G401 (cell line): ENCODE measurements at places on chromosomes 4 and X. TPM values are rescaled to one million over a fixed set of nuclear protein-coding genes. Genes with fewer than 3 reads are reported as not detected.
A peak's percentile ranks its signal among the peaks of the same experiment; 100 is the strongest.

GRCh38 chr4:53640576-53641453 is 49.5 kb upstream of the LNX1 start:
- DNase-seq, result no peak

Gene FAM184B
- total RNA-seq, result not detected in 2 replicates

DNA sequence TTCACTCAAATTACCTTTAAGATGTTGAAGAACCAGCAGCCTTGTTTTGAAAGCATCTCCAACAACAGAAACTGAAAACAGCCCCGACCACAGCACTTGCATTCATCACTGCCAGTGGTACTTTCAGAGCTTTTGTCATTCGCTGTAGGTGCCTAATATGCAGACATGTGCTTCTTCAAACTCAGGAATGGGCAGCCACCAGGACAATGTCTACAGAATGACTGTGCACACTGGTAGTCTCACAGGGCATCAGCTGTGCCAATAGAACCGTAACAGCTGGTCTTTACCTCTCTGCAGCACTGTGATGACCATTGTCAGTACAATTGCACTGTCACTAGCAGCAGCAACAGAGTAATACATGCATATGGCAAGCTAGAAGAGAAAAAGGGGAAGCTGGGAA is 1149.7 kb downstream of the STPG2 start:
- no peak for DNase-seq

Gene ASB12
- total RNA-seq, result not detected in 2 replicates

DNA sequence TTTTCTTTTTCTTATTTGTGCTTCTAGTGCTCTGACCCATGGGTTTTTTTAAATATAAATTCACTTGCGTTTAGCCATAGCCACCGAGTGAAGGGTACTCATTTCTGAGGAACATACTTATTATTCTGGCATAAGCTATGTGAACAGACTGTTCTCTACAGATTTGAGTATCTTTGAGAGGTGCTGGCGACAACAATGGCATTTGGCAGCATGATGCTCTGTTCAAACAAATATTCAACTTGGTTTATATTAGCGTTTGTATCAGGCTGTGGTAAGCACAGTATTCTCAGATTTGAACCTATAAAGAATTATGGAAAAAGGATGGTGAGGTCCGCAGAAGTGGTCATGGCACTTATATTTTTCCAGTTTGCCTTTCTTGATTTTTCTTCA is 108.7 kb upstream of the LIMCH1 start:
- peak; percentile 89 for DNase-seq

DNA sequence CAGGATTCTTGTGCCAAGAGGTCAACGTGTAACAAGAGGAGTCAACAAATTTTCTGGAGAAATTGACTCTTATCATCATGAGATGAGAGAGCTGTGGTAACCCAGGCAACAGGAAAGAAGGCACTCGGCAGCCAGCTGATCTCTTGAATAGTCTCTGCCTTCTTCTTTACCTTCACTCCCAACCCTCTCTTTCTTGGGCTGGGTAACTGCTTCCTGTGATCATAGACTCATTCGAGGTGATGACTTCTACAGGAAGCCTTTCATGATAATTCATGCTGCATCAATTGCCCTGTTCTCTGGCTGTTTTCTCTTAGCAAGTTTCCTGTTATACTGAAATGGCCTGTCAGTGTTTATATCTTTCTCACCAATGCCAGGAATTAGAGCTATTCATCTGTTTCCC is 70.8 kb upstream of the FSTL5 start:
- no peak for DNase-seq

GRCh38 chr4:677431-678293 is 3.3 kb downstream of the MYL5 start:
- DNase-seq, result no peak

GRCh38 chr4:74395633-74396032 is 30.7 kb downstream of the EREG start:
- no peak for DNase-seq

Gene CLIC2
- total RNA-seq, result 1.4 TPM in 1 of 2 replicates, not detected in the other

DNA sequence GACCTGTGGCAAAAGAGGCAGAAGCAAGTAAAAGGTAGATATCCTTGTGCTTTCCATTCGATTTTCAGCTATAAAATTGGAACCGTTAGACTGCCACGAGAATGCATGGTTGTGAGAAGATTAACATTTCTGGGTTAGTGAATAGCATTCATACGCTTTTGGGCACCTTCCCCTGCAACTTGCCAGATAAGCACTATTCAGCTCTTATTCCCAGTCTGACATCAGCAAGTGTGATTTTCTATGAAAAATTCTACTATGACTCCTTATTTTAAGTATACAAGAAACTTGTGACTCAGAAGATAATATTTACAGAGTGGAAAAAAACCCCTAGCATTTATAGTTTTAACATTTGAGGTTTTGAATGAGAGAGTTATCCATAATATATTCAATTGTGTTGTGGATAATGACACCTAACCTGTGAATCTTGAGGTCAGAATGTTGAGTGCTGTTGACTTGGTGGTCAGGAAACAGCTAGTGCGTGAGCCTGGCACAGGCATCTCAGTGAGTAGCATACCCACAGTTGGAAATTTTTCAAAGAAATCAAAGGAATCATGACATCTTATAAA is 3.9 kb downstream of the FGB start:
- DNase-seq, result no peak

DNA sequence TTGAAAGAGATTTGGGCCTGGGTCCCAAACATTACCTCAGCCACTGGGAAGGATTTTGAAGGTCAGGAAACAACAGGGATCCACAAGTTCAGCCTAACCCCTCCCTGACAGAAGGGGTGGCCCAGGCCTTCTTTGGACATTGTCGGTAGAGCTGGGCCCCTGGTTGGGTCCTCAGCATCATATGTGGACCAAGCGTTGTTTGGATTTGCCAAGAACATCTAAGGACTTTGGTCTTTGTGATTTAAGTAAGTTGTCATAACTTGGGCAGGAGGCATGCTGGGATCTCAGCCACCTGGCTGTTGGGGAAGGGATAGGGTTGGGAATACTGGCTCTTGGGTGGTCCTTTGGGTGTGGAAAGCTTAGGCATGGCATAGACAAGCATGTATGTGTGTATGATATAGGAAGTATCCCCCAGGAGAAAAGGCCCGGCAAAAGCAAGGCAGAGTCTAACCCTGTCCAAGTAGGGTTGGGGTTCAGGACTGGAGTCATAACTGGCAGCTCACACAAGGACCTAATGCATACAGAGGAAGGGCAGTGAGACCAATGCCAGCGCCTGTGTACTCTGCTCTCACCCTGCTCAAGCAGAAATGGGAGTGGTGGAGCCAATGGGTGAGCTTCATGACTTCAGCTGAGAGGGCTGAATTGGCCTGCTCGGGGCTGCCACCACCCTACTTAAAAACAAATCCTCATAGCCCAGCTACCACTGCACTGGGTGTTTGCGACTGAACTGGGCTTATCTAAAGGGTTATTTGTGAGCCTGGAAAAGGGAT is 102.8 kb downstream of the RTL5 start:
- no peak for DNase-seq

Gene PTCHD1
- not detected in 2 replicates for total RNA-seq

Gene IGSF1
- total RNA-seq, result 0.14 and 0.49 TPM in 2 replicates

GRCh38 chr4:25839233-25839632 is 23.6 kb downstream of the SEL1L3 start:
- DNase-seq, result peak; percentile 54

- no peak for DNase-seq
Observed at GRCh38 chr4:108560616-108561015, 59.8 kb upstream of the RPL34 start.

DNA sequence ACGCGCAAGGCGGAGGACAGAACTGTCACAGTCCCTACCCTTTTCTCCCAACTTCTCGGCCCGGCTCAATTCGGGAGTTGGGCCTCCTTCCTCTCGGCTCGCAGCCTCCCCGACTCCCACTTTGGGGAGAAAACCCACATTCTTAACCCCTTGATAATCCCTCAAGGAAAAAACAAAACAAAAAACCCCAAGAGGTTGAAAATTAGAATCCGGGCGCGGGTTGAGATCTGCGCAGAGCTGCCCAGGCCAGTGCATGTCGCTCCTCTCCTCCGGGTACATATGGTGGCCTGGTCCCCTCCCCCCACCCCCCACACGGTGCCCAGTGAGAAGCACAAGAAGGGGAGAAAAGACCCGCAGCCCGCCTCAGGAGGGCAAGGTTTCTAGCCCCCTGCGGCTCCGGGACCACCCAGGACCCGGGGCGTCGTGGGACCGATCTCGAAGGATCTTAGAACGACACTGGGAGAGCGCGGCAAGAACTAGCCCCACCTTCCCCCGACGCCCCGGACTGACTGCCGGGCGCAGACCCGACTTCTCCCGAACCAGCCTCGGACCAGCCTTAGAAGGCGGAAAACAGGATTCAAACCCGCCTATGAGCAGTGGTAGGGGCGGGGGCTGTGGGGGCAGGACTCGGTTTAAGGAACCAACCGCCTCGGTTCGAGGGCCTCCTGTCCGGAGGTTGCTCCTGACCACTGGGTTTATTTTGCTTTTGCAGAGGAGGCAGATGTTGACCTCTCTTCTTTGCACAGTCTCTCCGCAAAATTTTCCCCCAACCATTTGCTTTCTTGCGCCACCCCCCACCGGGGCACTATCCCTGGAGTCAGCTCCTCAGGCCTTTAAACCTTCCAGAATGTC is 2.5 kb upstream of the PDGFRA start:
- no peak for DNase-seq

Gene PCSK1N
- 3.5 TPM in 1 of 2 replicates, not detected in the other for total RNA-seq

Gene NUDT6
- total RNA-seq, result 14.3 and 15.0 TPM in 2 replicates

Gene MND1
- 16.2 and 18.6 TPM in 2 replicates for total RNA-seq

- no peak for DNase-seq
Observed at GRCh38 chr4:158771776-158772175, 3.0 kb downstream of the FNIP2 start.

- DNase-seq, result no peak
Observed at GRCh38 chr4:25937801-25938200, 23.8 kb downstream of the SMIM20 start.

Gene XG
- 0.51 TPM in 1 of 2 replicates, not detected in the other for total RNA-seq

DNA sequence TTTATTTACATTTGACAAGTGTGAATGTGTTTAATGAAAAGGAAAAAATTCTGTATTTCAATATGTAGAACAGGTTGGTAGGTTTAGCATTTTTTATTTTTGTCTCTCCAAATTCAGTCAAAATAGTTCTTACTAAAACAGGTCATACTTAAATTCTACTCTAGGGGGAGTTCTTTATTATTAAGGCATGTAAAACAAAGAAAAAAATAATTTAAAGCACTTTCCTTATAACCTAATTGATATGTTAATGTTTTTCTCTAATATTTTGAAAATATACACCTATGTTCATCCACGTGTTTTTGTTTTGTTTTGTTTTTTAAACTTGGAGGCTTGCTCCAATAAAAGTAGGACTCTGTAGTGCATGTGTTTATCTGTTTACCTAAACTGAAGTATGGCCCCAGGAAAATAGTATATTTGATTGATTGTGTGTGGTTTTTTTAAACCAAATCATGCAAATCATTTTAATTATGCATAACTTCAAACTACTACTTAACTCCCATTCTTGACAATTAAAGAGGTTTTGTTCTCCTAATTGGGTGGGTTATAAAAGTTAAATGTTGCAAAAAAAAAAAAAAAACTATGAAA is 562.7 kb downstream of the RPA4 start:
- no peak for DNase-seq

Gene CLDN24
- not detected in 2 replicates for total RNA-seq

DNA sequence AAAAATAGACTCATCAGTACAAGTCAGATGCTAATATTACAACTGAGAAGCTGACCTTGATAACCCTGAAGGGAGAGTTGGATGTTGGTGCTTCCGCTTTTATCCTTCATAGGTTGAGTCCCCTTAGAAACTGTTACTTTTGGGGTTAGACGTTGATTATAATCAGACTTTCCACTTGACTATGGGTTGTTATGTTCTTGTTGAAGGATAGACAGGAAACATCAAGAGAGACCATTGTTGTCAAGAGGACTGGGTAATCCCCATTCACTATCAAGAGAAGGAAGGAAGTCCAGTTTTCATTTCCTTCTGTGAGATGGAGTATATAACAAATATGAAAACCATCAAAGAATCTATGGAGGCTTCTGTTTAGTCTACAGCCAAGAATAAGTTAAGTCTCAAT is 229.9 kb upstream of the AFF2 start:
- DNase-seq, result no peak

DNA sequence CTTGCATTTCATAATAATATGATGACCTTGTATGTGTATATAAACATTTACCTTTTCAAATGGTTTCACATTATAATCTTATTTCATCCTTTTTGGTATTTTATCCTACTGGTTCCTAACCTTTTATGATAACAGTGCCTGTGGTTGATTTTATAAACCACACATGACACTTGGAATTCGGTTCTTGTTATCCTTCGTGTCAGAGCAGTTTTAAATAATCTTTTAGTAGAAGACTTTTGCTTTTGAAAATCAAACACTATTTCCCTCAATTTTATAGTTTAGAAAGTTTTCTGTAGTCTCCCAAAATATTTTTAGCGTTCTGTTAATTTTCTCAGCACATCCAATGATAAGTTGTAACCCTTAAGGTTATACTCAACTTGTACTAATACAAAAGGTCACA is 676.8 kb downstream of the RAPGEF2 start:
- no peak for DNase-seq

- no peak for DNase-seq
Observed at GRCh38 chr4:2350982-2351381, 67.5 kb downstream of the ZFYVE28 start.

- no peak for DNase-seq
Observed at GRCh38 chr4:47222276-47222675, 190.9 kb downstream of the GABRB1 start.

DNA sequence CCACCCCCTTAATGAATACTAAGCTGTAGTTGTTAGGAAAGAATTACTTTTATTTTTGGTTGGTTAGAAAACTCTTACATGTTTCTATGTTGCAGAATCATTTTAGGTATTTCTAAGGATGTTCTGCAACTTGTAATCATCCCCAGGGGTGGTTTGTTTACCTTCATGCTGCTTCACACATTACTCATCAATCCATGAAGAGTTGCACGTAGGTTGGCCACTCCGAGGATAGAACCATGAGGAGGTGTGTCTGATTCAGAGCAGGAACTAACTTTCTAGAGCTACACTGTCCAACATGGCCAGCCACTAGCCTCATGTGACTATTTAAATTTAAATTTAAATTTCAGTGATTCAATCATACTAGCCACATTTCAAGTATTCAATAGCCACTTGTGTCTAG is 127.2 kb upstream of the FRMPD4 start:
- no peak for DNase-seq

DNA sequence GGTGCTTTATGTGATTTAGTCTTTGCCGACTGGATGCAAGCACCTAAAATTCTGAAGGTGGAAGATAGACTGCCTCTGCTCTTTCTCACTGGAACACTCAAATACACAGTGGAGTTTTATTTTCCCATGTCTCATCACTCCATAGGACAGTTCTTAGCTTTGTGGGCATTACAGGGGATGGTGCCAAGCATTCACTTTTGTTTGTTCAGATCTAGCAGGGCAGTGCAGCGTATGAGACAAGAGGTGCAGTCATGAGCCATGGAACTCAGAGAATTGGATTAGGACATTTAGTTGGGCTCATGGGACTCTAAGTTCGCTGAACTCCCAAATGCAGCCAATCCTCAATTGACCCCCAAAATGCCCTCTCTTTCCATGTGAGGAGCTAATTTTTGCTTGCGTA is 1136.9 kb upstream of the PRKX start:
- DNase-seq, result no peak

- no peak for DNase-seq
Observed at GRCh38 chr4:67785528-67785927, 31.3 kb upstream of the GNRHR start.

GRCh38 chrX:27186671-27187070 is 276.5 kb downstream of the PPP4R3C start:
- peak; percentile 0 for DNase-seq

Gene MAGEA1
- not detected in 2 replicates for total RNA-seq
